ENCODE measurements at places on chromosomes 7 and 10. TPM values are rescaled to one million over a fixed set of nuclear protein-coding genes. Genes with fewer than 3 reads are reported as not detected.
A peak's percentile ranks its signal among the peaks of the same experiment; 100 is the strongest.

- H3K4me1 ChIP-seq = no peaks in the 10 kb centered on the region
- H3K27me3 ChIP-seq = no peaks in the 10 kb centered on the region
- no peak overlapping the region for H3K27ac ChIP-seq
Measured at GRCh38 chr7:157397731-157398691, 61.2 kb downstream of the DNAJB6 start.

DNA sequence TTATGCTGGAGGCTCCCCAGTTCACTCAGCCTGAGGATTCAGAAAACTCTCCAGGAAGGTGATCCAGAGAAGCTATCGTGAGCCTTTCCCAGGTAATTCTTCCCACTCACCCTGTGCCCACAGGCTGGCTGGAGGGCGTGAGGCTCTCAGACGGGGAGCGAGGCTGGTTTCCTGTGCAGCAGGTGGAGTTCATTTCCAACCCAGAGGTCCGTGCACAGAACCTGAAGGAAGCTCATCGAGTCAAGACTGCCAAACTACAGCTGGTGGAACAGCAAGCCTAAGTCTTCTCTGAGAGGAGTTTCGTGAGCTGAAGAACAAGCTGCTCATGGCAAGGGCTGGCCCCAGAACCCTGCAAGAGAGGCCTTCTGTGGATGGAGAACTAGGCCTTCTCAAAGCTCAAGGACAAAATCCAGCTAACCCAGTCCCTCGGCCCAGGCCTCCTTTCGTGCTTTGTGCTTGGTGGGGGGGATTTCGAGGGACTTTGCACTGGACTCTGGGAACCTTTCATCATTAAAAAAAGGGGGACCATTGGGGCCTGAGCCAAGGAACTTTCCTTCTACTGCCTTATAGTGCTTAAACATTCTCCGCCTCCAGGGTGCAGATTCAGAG is 23.6 kb downstream of the NOBOX start:
- no peaks in the 10 kb centered on the region for H3K36me3 ChIP-seq
- H3K27me3 ChIP-seq = no peaks in the 10 kb centered on the region
- no peak overlapping the region for H3K27ac ChIP-seq
- H3K4me1 ChIP-seq = peaks cover 13% of the 10 kb centered on the region

Gene FGF8
- not detected for total RNA-seq

- no peak for DNase-seq
- H3K4me3 ChIP-seq = no peak overlapping the region
- no peaks in the 10 kb centered on the region for H3K4me1 ChIP-seq
- no peaks in the 10 kb centered on the region for H3K27me3 ChIP-seq
- H3K27ac ChIP-seq = no peak overlapping the region
- no peaks in the 10 kb centered on the region for H3K36me3 ChIP-seq
Measured at GRCh38 chr7:107372298-107372697, 97.6 kb upstream of the GPR22 start.

Gene KLF14
- total RNA-seq = not detected

DNA sequence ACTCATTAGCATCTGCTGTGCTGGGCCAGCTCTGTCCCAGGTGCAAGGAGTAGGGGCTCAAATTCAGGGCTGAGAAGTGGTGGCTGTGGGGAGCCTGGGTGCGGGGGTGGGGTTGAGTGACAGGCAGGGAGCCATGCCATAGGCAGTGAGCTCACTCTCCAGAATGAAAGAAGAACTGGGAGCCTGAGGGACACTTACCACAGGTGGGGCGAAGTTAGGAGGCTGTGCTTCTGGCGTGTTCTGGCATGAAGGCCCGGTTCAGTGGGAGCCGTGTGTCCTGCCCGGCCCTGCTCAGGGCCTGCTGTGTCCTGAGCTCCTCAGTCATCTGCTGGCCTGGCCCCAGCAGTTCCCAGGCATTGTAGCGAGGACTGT is 62.5 kb downstream of the MKI67 start:
- DNase-seq = no peak
- H3K4me1 ChIP-seq = peaks cover 36% of the 10 kb centered on the region
- H3K4me3 ChIP-seq = peak overlapping the region; percentile 37
- no peaks in the 10 kb centered on the region for H3K36me3 ChIP-seq
- H3K27me3 ChIP-seq = no peaks in the 10 kb centered on the region

DNA sequence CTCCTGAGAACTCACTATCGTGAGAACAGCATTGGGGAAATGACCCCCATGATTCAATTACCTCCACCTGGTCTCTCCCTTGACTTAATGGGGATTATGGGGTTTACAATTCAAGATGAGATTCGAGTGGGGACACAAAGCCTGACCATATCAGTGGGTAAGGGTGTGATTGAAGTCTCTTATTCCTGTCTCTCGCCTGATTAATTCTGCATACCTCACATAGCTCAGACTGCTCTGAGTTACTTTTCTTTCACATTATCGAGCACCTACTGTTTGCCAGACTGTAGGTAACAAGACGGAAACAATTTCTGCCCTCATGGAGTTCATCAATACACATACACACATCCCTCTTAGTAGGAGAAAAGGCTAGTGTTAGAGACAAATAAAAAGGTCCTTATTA is 25.0 kb downstream of the CISD1 start:
- no peak overlapping the region for H3K27ac ChIP-seq
- no peaks in the 10 kb centered on the region for H3K36me3 ChIP-seq
- no peak for DNase-seq
- H3K4me1 ChIP-seq = no peaks in the 10 kb centered on the region
